IPS DF 6.9 (cell line): ENCODE measurements at places on chromosomes 16 and 17.

GRCh38 chr16:24347556-24347955, 91.4 kb downstream of the CACNG3 start:
- no peaks in the 10 kb centered on the region for H3K36me3 ChIP-seq
- peaks cover 9% of the 10 kb centered on the region for H3K4me1 ChIP-seq
- H3K27me3 ChIP-seq, result no peaks in the 10 kb centered on the region
- no peak for DNase-seq

- H3K4me1 ChIP-seq, result peaks cover 4% of the 10 kb centered on the region
- H3K4me3 ChIP-seq, result no peak overlapping the region
- no peak for DNase-seq
- H3K36me3 ChIP-seq, result no peaks in the 10 kb centered on the region
- H3K27me3 ChIP-seq, result no peaks in the 10 kb centered on the region
Observed at GRCh38 chr17:49580055-49580721, 4.5 kb downstream of the NXPH3 start.

DNA sequence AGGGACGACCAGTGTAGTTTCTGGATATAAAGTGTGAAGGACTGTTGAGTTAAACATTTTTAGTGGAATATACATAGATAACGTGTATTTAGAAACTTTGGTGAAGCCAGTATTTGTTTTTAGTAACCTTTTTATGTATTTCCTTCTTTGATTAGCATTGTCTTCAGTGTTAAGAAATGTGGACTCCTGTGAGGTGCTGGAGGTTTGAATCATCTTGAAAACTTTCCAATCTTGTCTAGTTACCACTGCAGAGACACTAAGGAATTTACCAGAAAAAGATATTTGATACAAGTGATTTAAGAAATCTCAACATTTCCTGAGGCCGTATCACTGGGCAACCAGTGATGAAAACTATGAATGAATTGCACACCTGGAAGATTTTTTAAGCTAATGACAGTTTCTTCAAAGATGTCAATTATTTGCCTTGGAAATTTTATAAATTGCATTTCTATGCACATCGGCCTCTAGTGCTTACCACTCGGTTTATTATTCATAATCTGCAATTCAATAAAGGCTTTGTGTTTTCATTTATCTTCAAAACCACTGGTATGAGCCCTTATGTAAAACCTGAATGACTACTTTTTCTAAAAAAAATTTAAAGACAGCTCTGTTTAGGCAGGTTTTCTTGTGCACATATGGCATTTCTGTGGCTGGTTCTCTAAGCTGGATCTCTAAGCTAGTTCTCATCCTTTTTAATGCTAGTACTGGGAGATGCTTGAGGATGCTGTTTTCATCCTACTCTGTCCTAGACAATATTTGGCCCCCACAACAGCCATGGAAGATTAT, 31.4 kb upstream of the ADCY7 start:
- no peak overlapping the region for H3K27ac ChIP-seq
- H3K36me3 ChIP-seq, result no peaks in the 10 kb centered on the region
- H3K27me3 ChIP-seq, result no peaks in the 10 kb centered on the region
- H3K4me3 ChIP-seq, result no peak overlapping the region

DNA sequence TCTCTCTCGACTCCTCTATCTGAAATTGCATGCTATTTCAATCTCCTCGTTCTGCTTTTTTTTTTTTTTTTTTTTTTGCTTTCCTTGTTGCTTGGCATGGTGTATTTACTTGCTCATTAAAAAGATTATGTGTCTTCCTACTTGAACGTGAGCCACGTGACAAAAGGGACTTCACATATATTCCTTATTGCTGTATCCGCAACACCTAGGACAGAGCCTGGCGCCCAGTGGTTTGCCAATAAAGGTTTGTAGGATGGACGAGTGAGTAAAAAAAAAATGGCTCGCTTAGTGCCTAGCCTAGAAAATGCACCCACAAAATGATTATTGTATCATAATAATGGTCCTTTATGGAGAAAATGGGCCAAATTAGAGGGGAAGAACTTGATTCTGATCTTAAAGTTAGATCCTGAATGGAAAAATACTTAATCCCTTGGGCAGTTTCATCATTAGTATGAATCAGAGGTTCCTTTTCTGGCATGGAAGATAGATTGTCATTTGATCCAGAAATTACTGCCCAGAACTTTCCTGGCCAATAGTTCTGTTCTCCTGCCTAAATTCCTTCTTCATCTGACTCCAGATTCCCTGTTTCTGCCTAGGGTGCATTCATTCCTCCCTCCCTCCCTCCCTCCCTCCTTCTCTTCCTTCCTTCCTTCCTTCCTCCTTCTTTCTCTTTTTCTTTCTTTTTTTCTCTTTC, 13.6 kb upstream of the TMEM220 start:
- no peaks in the 10 kb centered on the region for H3K27me3 ChIP-seq
- H3K27ac ChIP-seq, result no peak overlapping the region
- no peak for DNase-seq
- H3K36me3 ChIP-seq, result no peaks in the 10 kb centered on the region

DNA sequence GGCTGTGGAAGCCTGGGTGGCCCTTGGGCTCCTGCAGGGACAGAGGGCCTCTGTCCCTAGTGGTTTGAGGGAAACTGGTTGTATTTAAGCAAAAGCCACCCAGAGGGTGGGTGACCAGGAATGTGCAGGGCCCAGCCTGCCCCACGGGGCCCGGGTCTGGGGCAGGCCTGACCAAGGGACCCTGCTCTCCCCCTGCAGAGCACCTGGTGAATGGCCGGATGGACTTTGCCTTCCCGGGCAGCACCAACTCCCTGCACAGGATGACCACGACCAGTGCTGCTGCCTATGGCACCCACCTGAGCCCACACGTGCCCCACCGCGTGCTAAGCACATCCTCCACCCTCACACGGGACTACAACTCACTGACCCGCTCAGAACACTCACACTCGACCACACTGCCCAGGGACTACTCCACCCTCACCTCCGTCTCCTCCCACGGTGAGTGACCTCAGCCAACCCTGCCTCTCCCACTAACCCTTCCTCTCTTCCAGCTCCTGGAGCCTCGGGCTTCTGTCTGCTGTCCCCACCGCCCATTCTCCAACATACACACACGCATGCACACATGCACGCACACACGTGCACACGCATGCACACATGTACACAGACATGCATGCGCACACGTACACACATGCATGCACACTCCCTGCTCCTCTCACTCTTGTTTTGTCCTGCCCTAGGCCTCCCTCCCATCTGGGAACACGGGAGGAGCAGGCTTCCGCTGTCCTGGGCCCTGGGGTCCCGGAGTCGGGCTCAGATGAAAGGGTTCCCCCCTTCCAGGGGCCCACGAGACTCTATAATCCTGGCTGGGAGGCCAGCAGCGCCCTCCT, 10.4 kb downstream of the GALK1 start:
- no peak for DNase-seq
- H3K36me3 ChIP-seq, result 0 out of 2 replicates have a peak, but pooled peaks cover 3% of the 10 kb centered on the region
- no peak overlapping the region for H3K27ac ChIP-seq
- no peak overlapping the region for H3K4me3 ChIP-seq
- H3K4me1 ChIP-seq, result no peaks in the 10 kb centered on the region

DNA sequence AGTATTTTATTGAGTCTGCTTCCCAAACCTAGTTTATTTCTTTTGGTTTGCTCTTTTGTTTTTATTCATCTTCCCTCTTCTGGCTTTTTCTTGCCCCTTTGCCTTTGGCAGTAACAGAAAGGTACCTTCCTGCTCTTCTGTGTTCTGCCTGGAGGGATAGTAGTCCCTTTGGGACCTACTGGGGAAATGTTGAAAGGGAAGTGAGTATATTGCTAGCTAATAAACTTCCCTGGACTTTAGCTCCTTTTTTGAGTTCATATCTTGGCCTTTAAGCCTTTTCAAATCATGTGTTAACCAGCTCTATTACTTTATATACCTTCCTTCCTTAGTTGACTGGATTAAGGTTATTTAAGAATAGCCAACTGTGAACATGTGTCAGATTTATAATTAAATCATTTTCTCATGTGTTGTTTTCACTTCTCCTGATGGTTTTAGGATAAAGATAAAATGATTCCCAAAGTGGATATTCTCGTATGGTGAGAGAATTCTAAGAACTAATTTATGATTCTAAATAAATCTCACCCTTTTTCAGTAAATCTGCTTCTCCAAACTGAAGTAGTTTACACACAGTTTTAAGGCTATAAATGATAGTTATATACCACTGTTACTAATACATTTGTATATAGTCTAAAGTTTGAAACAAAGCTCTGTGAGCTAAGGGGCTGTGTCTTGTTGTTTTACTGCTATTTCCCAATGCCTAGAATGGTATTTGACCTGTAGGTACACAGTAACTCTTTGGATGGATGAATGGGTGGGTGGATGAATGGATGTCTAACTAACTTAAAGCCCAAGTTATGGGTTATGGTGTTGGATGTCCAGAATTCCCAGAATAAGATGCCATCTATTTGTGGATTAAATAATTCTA, 45.7 kb downstream of the OMG start:
- H3K36me3 ChIP-seq, result no peaks in the 10 kb centered on the region
- H3K27ac ChIP-seq, result no peak overlapping the region
- H3K4me1 ChIP-seq, result no peaks in the 10 kb centered on the region; the same call in 1 of the 2 replicates
- H3K4me3 ChIP-seq, result no peak overlapping the region
- no peaks in the 10 kb centered on the region for H3K27me3 ChIP-seq

DNA sequence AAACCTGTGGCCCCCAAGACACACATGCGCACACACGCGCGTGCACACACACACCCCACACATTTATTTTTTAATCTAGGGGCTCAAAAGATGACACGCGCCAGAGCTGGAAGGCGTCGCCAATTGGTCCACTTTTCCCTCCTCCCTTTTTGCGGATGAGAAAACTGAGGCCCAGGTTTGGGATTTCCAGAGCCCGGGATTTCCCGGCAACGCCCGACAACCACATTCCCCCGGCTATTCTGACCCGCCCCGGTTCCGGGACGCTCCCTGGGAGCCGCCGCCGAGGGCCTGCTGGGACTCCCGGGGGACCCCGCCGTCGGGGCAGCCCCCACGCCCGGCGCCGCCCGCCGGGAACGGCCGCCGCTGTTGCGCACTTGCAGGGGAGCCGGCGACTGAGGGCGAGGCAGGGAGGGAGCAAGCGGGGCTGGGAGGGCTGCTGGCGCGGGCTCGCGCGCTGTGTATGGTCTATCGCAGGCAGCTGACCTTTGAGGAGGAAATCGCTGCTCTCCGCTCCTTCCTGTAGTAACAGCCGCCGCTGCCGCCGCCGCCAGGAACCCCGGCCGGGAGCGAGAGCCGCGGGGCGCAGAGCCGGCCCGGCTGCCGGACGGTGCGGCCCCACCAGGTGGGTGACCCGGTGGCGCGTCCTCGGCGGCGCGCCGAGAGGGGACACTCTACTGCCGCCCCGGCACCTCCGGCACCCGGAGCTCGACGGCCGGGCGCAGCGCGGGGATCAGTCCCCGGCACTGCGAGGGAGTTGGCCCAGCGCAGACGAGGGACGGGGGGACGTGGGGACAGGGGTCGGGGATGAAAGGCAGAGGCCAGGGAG, at the start of gene STAT5A:
TSS of gene STAT5A (plus strand) at position 522 of the 826 bp plus-strand sequence. CDS start 914 bp downstream, outside the sequence.
- 0 out of 2 replicates have a peak, but pooled peaks cover 3% of the 10 kb centered on the region for H3K4me1 ChIP-seq
- DNase-seq, result no peak
- peaks cover 3% of the 10 kb centered on the region; the same call in 1 of the 2 replicates for H3K27me3 ChIP-seq
- H3K36me3 ChIP-seq, result no peaks in the 10 kb centered on the region
- no peak within 1 kb of the TSS for H3K27ac ChIP-seq

- no peak overlapping the region for H3K4me3 ChIP-seq
- no peaks in the 10 kb centered on the region; the same call in 1 of the 2 replicates for H3K4me1 ChIP-seq
- peaks cover 26% of the 10 kb centered on the region for H3K36me3 ChIP-seq
- H3K27ac ChIP-seq, result no peak overlapping the region
Observed at GRCh38 chr16:4663777-4664465, 29.4 kb upstream of the NUDT16L1 start.

GRCh38 chr17:63402431-63403212, 43.5 kb downstream of the CYB561 start:
- no peak overlapping the region for H3K4me3 ChIP-seq
- H3K27me3 ChIP-seq, result no peaks in the 10 kb centered on the region
- H3K27ac ChIP-seq, result no peak overlapping the region
- no peak for DNase-seq

- peak overlapping the region; percentile 91 for H3K4me3 ChIP-seq
- H3K27me3 ChIP-seq, result no peaks in the 10 kb centered on the region
- no peak for DNase-seq
- H3K4me1 ChIP-seq, result no peaks in the 10 kb centered on the region
- peaks cover 33% of the 10 kb centered on the region for H3K36me3 ChIP-seq
Observed at GRCh38 chr16:70250748-70251628, 752 bp downstream of the EXOSC6 start.

DNA sequence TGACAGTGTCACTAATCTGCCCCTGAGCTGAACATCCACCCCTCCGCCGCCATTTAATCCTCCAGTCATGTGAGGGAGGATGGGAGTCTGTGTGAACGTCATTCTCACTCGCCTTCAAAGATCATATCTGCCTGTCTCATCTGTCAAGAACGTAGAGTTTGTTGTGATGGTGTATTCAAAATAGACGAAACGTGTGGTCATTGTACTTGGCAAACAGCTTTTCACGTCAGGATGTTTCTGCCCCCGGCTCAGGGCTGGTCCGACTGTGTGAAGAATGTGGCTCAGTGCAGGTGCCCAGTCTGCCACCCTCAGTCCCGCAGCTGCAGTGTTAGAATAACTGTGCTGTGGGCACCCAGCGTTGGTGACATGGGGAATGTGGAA, 148.0 kb downstream of the KCNJ12 start:
- H3K36me3 ChIP-seq, result no peaks in the 10 kb centered on the region
- H3K27ac ChIP-seq, result no peak overlapping the region
- H3K27me3 ChIP-seq, result no peaks in the 10 kb centered on the region
- no peak overlapping the region for H3K4me3 ChIP-seq
- no peaks in the 10 kb centered on the region for H3K4me1 ChIP-seq

DNA sequence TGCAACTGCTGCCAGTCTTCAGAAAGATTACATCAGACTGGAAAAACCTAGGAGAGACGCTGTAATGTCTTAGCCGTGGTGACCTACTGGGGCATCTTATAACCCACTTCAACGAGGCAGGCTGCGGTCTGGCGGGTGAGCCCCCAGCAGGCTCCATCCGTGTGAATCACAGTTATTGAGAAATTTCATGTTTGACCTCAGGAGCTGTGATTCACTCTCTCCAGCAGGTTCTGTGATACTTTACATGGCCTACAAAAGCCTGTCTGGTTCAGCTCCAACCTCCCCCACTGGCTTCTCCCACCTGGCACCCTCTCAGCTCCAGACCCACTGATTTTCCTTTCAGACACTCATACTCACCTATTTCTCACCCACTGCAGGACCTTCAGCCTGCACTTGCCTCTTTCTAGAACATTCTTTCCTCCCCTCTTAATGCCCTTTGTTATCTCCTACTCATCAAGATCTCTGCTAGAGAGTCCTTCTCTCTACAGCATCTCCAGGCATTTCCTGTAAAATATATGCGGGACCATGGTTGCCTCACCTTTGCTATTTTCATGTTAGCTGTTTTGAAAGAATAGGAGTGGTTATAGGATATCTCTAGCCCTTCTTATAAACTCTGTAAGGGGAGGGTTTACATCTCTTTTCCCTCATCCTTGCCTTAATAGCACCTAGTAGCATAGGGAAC, 227.9 kb downstream of the MAF start:
- H3K4me1 ChIP-seq, result no peaks in the 10 kb centered on the region
- H3K4me3 ChIP-seq, result no peak overlapping the region
- H3K27me3 ChIP-seq, result no peaks in the 10 kb centered on the region
- no peaks in the 10 kb centered on the region for H3K36me3 ChIP-seq
- DNase-seq, result no peak
- H3K27ac ChIP-seq, result no peak overlapping the region

- no peak for DNase-seq
- no peaks in the 10 kb centered on the region for H3K4me1 ChIP-seq
- H3K27me3 ChIP-seq, result no peaks in the 10 kb centered on the region
- H3K27ac ChIP-seq, result no peak overlapping the region
Observed at GRCh38 chr17:37160944-37161343, 212.2 kb downstream of the AATF start.

GRCh38 chr16:87178977-87179376, 138.2 kb downstream of the C16orf95 start:
- no peak overlapping the region for H3K4me3 ChIP-seq
- H3K27ac ChIP-seq, result no peak overlapping the region
- no peaks in the 10 kb centered on the region; the same call in 1 of the 2 replicates for H3K36me3 ChIP-seq
- H3K27me3 ChIP-seq, result no peaks in the 10 kb centered on the region
- no peak for DNase-seq
